SIG-M5 (cell line): ENCODE measurements at places on chromosomes 3 and 15.

GRCh38 chr15:82552861-82553260, 12.6 kb upstream of the RPS17 start:
- DNase-seq = no peak

DNA sequence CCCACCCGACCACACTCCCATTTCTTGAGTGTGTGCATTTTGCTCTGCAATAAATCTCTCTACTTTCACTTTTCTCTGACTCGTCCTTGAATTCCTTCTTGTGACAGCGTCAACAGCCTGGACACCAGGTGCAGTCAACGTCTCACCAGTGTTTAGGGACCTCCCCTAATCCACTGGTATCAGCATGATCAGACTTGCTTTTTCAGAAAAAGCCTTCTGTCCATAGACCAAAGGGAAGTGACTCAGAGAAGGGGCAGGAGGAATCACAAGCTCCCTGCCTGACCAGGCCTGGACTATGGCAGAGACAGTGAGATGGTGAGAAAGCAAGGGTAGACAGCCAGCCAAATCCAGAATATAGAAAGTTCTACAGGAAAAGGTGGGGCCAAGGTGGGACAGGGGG, 15.5 kb downstream of the CCR5 start:
- no peak for DNase-seq

- DNase-seq = no peak
These were observed 99.6 kb downstream of the TMCC1 start for GRCh38 chr3:129793942-129794310.

- DNase-seq = no peak
These were observed 198.3 kb downstream of the ADAMTS9 start for GRCh38 chr3:64489361-64490044.

- DNase-seq = no peak
These were observed 85.6 kb downstream of the MYLK start for GRCh38 chr3:123798550-123798949.

DNA sequence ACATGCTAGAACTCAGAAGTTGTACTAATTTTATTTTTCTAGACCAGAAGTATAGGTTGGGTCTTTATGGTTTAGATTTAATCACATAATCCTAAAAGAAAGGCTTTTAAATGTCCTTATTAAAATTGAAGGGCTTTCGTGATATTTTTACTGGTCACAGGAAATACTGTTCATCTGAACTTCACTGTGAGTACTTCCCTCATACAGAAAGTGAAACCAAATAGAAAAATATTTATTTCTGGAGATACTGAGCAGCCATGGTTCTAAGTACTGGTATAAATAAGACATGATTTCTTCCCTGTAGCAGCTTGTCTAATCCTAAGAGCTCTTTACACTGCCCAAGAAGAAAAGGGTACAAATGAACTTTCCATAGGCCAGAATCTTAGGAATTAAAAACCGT, 2.0 kb downstream of the SNRK start:
- peak; percentile 9 for DNase-seq

DNA sequence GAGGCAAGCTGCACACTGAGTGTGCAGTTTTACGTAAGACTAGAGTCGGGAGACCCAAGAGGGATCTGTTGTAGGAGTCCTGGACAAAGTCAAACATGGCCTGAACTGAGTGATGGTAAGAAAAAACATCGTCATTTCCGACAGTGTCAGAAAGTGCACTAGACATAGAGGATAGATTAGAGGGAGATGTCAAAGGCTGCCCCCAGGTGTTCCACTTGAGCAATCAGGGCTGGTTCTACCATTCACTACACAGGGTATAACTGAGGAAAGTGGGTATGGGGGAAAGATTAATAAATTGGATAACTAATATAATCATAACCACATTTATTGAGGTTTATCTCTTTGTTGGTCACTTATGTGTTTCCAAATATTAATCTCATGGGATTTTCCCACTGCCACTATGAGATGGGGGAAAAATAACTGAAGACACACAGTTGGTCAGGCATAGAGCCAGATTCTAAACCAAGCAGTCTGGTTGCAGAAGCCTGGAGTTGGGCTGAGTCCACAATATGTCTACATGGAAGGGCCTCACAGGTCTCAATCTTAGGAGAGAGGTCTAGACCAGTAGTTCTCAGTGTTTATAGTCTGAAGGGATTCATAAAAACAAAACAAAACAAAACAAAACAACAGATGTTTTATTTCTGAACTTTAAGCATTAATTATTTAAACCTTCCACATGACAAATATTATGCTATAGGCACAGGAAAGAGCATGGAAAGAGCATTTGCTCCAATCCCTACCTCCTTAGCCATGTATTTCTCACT, 766.5 kb downstream of the NTRK3 start:
- DNase-seq = no peak

GRCh38 chr3:129690406-129690805, 83.9 kb upstream of the PLXND1 start:
- peak; percentile 61 for DNase-seq

DNA sequence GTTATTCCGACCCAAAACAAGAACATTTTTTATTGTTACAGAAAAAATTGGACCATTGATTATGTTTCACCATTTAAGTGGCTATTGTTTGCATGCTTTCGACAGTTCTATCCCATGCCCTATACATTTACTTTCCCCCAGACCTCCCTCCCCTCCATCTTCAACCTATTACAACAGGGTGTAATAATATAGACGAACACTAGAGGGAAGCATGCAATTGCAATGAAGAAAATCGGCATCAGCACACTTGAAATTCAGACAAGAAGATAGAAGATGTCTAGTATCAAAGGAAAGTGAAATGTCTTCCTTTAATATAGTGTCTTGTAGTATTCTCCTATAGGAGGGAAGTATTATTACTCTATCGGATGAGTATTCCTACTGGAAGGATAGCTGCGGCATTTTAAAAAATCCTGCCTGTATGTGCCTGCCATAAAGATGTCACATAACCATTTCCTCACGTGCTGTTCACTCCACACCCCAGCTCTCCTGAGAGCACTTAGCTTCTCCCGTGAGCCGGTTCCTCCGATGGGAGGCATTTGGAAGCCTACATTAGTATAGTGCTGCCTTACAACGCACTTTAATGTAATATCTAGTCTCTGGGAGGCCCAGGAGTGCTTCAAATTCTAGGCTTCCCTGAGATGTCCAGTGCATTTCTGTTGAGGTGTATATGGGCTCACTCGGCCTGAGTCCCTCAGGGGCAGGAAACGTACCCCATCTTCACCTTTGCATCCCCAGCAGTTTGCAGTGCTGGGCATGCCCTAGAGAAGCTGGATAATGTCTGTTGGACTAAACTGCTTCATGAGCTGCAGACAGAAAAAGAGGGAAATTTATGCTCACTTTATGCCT, 17.8 kb upstream of the ERICH6 start:
- DNase-seq = peak; percentile 35

GRCh38 chr15:67106764-67107013, 41.3 kb downstream of the SMAD3 start:
- no peak for DNase-seq

DNA sequence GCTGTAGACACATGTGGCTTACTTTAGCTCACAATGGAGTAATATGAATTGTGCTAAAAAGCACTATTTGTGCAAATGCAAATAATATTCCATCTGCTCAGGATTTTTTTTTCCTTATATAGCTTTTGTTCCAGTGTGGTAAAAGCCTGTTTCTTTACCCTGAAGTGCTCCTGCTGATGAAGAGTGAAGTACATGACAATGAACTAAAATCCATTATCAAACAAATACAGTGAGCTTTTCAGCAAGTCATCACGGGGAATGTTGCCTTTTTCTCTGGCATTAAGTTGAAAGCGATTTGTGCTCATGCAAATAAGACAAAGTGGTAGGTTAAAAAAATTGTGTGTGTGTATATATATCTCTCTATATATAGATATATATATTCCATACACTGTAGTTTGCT, 28.6 kb upstream of the CCDC39 start:
- no peak for DNase-seq

DNA sequence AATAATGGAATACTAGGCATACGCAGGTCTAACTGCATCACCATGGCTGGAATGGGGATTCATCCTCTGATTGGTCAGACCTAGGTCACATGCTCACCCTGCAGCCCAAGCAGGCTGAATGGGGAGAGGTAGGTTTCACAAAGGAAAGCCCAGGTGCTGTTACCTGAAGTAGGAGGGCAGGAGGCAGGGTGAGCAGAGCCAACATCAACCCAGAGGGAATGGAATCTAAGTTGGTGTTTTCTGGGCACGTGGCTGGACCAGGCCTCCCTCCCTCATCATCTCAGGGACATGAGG, 6.7 kb upstream of the H1-8 start:
- DNase-seq = no peak

- DNase-seq = no peak
These were observed 99.0 kb downstream of the TLE3 start for GRCh38 chr15:69998541-69999391.

- no peak for DNase-seq
These were observed 62.5 kb downstream of the IL20RB start for GRCh38 chr3:137020315-137020714.

DNA sequence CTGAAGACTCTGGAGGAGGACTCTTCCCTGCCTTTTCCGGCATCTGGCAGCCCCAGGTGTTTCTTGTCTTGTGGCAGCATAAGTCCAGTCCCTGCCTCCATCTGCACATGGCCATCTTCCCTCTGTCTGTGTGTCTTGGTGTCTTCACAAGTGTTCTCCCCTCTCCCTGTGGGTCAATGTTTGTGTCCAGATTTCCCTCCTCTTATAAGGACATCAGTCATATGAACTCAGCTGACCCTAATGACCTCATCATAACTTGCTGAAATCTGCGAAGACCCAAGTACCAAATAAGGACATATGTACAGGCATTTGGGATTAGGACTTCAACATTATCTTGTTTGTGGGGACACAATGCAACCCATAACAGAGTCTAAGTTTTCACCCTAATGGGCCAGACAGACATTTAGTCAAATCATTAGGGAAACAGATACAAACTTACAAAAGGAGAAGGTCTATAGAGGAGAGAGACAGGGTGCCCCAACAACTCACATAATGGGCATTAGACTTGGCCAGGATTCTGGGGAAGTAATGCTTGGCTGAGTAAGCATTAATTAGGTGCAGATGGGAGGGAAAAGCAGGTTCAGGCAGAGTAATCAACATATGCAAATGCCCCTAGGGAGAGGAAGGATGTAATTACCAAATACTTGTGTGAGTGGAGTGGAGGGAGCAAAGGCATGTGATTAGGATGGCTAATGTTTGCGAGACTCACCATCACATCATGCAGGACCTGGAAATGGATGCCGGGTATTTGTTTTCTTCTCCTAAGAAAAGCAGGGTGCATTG, 372.8 kb upstream of the TBL1XR1 start:
- no peak for DNase-seq

GRCh38 chr3:114874522-114874971, 272.5 kb downstream of the ZBTB20 start:
- DNase-seq = no peak

DNA sequence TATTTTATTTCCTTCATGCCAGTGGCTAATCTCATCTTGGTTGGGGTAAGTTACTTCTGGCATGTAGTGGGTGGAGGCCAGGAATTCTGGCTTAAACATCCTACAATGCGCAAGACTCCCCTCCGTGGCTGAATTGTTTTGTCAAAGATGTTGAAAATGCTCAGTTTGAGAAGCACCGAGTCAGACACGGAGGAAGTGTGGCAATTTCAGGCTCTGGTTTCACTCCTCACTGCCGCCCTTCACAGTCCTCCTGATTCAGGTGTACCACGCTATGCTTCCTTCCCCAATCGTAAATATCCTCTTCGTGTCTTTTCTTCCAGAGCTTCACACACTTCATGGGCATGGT, 150.7 kb downstream of the OPA1 start:
- no peak for DNase-seq

DNA sequence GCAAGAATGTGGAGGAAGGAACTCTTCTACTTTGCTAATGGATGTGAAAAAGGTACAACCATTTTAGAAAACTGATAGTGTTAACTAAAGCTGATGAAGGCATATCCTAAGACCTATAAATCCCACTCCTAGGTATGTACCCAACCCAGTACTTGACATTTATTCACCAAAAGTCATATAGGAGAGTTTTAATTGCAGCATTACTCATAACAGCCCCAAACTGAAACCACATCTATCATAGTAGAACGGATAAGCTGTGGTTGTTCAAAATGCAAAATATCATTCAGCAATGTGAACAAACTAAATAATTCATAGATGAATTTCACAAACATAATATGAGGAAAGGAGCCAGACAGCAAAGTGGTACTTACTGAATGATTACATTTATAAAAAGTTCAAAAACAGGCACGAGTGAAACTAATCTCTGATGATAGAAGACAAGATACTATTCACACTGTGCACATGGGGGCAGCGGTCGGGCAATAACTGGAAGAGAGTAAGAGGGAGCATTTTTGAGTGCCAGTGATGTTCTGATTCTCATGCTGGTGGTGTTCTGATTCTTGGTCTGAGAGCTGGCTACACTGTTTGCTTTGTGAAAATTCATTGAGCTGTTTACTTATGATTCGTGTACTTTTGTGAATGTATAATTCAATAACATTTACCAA, 34.3 kb downstream of the GOLIM4 start:
- no peak for DNase-seq

- no peak for DNase-seq
These were observed 38.3 kb downstream of the SLC6A6 start for GRCh38 chr3:14440531-14441239.

- no peak for DNase-seq
These were observed 8.7 kb downstream of the DAZL start for GRCh38 chr3:16596352-16597032.

- no peak for DNase-seq
These were observed 39.4 kb upstream of the LMOD3 start for GRCh38 chr3:69161587-69162307.

GRCh38 chr15:70964058-70964457, 71.4 kb downstream of the LRRC49 start:
- DNase-seq = no peak

DNA sequence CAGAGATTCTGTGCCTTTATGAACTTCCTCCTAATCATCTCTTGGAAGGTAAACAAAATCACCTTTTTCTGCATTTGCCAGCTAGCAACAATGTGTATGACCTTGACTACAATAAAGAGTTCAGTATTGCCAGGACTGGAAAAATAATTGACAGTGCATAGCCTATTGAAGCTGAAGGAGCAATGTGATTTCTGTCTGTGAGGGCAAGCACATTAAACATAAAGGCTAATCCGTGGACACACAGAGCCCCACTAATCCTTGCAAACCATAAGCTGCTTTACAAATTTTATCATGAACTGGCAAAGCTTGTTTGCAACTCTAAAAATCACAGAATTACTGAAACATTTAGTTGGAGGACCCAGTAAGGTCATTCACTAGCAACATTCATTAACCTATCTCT, 563.8 kb downstream of the PYDC2 start:
- DNase-seq = no peak

- DNase-seq = no peak
These were observed 39.7 kb downstream of the UNC13C start for GRCh38 chr15:54017959-54018358.

DNA sequence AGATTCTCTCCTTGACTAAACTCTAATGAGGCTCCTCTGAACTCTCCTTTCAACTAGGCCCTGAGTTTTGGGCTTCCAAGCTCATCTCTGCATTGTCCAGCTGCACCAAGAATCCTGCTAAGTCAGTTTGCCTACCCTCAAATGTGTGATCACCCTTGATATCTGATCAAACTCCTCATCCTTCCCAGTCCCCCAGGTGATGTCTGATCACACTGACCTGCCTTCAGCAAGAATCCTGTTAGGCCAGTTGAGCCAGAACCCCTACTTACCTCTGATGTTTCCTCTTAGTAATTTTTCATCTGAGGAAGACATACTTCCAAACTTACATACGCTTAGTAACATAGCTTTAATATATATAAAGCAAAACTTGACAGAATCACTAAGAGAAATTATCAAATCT, 28.8 kb downstream of the SUMF1 start:
- DNase-seq = no peak
